ENCODE measurements at places on chromosomes 1 and 21.

DNA sequence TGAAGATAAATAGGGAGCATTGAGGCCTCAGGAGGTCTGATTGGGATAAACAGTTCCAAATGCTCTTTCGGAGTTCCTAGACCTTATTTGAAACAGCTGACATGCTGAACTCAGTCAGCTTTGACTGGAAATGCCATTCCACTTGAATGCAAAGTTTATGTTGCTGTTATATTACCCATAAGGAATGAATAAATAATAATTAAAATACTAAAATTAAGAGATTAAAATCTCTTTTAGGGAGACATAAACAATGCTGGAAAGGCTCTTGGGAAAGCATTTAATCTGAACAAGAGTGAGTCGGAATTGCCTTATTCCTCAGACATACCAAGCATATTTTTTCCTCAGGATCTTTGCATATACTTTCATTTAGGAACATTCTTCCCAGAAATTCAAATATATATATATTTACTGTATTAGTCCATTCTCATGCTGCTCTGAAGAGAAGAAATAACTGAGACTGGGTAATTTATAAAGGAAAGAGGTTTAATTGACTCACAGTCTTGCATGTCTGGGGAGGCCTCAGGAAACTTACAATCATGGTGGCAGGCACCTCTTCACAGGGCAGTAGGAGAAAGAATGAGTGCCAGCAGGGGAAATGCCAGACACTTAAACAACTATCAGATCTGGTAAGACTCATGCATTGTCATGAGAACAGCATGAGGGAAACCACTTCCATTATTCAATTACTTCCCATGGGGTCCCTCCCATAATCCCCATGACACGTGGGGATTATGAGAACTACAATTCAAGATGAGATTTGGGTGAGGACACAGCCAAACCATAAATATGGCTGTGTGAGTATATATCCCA is 318.2 kb upstream of the PLXNA2 start:
- DNase-seq: no peak

DNA sequence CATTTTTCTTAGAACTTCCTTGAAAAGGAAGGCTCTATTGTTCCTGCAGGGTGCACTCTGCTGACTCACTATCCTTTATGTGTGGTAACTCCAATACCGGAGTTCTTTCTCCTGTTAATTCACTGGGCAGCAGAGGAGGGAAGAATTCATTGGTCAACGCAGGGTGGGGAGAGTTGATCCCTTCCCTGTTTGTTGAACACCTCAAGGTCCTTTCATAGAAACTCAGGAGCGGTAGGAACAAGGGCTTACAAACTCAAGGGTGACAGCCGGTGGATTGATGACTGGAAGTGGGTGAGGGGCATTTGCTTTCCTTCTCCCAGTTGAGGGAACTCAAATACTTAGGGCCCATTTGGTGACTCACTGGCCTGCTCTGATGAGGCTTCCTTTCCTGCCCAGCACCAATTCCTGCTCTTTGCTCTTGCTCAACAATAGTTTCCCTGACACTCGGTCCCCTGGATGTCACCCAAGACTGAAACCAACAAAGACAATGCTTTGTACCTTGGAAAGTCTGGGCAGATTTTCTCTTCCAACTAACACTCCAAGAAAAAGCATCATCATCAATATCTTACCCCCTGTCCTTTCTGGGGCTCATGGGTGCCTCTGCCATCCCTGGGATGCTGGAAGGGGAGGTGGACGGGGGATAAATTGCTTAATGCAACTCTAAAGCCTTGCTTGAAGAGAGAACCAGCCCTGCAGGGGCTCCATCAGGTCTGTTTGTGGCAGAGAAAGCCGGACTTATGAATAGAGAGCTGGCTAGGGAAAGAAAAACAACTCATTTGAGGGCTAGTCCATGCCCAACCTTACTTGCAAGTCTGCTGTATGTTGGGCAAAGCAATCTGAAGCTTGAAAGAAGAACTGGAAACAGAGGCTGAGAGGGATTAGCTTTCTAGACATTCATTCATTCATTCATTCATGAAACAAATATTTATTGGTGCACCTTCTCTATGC is 9.3 kb downstream of the SLC26A9 start:
- no peak for DNase-seq

GRCh38 chr1:89877756-89878155 is 56.9 kb downstream of the LRRC8D start:
- DNase-seq: no peak

DNA sequence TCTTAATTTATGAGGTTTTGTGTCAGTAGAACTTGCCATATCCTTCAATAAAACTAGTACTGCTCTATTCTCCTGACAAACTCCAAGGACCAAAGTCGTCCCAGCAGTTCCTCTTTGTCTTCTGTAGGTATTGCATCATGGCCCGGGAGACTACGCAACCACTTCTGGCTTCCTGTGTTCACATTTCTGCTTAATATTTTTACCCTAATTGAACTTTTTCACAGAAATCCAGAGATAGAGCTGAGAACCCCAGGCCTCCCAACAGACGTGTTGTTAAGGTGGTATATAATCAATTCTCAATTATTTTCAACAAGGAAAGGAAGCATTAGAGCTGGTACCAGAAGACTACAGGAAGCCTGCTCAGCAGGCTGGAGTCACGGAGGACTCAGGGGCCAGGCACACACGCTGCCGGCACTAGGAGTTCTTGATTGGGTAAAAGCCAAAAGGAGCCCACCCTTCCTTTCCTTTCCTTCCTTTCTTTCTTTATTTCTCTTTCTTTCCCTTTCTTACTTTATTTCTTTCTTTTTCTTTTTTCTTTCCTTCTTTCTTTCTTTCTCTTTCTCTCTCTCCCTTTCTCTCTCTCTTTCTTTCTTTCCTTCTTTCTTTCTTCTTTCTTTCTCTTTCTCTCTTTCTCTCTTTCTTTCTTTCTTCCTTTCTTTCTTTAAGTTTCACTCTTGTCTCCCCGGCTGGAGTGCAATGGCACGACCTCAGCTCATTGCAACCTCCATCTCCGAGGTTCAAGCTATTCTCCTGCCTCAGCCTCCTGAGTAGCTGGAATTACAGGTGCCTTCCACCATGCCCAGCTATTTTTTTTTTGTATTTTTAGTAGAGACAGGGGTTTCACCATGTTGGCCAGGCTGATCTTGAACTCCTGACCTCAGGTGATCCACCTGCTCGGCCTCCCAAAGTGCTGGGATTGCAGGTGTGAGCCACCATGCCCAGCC is 173.7 kb downstream of the ZBTB18 start:
- DNase-seq: no peak

GRCh38 chr1:171438441-171438840 is 46.9 kb upstream of the PRRC2C start:
- no peak for DNase-seq

DNA sequence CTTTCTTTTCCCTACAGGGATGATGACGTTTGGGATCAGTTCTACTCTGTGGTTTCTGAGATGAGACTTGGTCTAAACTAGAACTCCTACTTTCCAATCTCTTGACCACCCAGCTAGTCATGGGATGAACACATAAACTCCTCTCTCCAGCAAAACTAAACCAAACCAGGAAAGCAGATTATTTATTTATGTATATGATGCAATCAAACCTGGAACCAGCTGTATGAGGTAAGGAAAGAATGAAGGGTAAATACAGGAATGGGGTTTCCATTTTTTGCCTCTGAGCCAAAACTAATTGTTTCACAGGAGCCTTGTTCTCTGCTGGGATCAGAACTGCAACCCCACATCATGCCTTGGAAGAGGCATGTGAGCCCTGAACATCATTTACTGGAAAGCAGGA is 3.3 kb upstream of the AGT start:
- DNase-seq: no peak

DNA sequence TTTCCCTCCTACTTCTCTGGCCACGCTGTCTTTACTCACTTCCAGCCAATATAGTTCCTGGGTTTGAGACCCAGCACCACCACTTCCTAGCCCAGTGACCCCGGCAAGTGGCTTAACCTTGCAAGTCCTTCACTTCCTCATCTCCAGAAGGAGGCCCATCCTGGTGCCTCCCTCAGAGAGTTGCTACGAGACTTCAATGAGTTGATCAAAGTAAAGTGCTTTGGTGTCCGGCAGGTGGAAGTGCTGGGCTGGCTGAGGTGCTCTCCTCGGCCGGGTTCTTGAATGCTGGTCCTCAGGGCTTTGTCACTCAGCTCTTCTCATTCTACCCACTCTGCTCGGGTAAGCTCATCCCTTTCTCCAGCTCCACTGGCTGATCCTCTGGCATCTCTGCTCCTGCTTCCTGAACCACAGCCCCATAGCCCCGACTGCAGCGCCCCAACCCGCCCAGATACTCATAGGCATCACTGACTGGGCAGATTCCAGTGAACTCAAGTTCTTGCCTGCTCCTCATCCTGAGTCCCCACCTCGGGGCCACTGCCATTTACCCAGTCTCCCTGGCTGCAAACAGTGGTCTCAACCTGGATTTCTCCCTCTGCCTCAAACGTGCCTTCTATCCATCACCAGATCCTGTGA is 75.8 kb upstream of the WNT4 start:
- DNase-seq: no peak

DNA sequence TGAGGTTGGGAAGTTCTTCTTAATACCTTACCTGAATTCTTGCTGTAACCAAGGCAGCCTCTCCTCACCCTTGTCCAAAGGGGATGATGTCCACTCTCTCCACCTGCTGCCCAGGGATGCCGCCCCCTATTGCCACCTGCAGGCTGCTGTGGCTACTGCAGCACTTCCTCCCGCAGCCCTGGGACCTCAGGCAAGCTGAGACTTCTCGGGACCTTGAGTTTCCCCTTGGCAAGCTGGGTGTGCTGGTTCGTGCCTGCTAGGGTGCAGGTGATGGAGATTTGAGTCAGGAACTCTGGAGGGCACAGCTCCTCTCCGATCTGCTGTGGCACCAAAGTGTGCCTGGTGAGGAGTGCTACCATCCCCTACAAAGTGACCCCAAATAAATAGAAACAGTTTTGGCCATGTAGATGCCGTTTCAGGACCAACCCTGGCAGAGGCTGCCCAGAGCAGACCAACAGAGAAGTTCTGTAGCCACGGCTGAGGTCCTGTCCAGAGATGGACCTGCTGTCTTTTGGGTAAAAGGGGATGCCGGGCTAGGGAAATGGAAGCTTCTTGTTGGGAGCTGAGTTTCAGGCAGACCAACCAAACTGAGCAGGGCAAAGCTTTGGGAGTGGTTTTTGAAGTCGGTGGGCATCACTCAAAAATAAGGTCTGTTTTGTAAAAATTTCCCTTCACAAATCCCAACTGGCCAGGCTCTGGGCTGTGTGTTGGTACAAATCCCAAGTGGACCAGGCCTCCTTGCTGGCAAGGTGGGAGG is 31.7 kb downstream of the RUNX3 start:
- no peak for DNase-seq

DNA sequence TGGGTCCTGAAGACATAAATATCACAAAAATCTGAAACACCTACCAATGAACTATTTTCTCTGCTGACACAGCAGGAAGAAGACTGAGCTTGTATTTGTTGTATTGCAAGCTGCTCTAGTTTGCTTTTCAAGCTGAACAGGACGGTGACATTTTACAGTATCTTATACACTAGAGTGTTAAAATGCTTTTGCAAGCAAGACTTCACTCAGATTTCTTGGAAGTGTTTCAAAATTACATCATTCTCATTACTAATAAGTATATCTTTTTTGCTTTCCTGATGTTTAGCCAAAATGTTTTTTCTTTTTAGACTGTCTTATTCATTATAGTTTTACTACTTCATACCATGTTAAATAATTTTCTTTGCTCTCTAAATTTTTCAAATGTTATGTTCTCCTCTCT is 427.1 kb upstream of the CXADR start:
- DNase-seq: no peak

GRCh38 chr1:2242814-2243725 is 15.0 kb downstream of the SKI start:
- no peak for DNase-seq

DNA sequence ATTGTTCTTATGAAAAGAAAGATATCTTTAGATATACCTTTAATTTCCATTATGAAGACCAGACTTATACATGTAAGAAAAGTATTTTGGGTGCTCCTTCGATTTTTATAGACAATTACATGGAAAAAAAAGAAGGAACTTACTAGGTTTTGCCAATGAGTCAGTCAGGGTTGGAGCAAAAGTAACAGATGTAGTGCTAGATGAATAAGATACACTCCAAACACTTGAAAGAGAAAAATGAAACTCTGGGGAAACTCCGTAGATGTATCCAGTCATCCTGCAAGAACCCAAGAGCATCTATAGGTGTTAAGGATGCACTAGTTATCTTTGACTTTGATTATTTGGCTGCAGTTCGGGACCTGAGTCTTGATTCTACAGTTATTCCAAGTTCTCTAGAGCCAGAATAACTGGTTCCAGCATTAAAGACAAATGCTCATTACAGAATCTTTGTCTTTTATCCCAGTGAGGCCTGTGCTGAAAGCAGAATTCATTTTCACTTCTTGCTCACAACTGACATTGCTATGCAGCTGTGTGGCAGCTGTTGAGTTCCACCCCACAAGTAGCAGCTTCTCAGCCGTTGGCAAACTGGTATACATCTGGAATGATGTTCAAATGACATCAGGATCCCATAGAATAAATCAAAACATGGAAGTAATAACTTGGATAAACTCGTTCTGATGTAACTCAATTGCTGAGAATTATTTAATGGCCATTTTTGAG is 326.1 kb downstream of the ASTN1 start:
- no peak for DNase-seq

GRCh38 chr1:115098979-115099692 is 9.8 kb upstream of the TSPAN2 start:
- peak; percentile 74 for DNase-seq

GRCh38 chr1:240100371-240100934 is 8.8 kb downstream of the FMN2 start:
- no peak for DNase-seq

- DNase-seq: peak; percentile 68
Measured at GRCh38 chr1:31745096-31745945, 18.8 kb downstream of the ADGRB2 start.

- DNase-seq: no peak
Measured at GRCh38 chr1:183956559-183957188, 80.9 kb downstream of the COLGALT2 start.

- no peak for DNase-seq
Measured at GRCh38 chr1:171061425-171062143, 29.1 kb upstream of the FMO3 start.

DNA sequence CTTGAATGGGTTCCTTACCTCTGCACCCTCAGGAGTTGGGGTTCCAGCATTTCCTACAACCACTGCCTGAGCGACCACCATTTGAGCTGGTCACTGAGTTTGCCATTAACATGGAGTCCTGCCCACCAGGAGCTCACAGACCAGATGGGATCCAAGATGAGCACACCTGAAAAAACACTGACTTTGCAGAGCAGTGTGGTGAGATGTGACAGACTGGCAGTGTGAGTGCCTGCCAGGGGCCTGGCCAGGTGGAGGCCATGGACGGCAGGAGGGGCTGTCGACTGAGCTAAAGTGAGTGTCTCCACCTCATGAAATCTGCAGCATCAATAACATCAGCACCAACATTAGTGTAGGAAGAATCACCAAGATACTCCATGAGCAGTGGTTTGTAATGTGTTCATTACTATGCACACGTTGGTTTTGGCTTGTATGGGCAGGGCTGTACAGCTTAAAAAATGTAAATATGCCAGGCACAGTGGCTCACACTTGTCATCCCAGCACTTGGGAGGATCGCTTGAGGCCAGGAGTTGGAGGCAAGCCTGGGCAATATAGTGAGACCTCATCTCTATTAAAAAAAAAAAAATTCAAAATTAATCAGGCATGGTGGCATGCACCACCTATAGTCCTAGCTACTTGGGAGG is 12.2 kb upstream of the MIXL1 start:
- DNase-seq: no peak

Data from NCI-H774 (cell line).